ENCODE measurements at places on chromosomes 6 and 20. TPM values are rescaled to one million over a fixed set of nuclear protein-coding genes. Genes with fewer than 3 reads are reported as not detected.

- H3K4me1 ChIP-seq, result no peaks in the 10 kb centered on the region
- no peak overlapping the region for H3K27ac ChIP-seq
- H3K27me3 ChIP-seq, result peaks cover 9% of the 10 kb centered on the region
- no peaks in the 10 kb centered on the region for H3K36me3 ChIP-seq
- no peak for DNase-seq
These were observed 40.3 kb downstream of the IL22RA2 start for GRCh38 chr6:137133122-137133521.

Gene ITPR3
- 44.5 TPM for total RNA-seq

DNA sequence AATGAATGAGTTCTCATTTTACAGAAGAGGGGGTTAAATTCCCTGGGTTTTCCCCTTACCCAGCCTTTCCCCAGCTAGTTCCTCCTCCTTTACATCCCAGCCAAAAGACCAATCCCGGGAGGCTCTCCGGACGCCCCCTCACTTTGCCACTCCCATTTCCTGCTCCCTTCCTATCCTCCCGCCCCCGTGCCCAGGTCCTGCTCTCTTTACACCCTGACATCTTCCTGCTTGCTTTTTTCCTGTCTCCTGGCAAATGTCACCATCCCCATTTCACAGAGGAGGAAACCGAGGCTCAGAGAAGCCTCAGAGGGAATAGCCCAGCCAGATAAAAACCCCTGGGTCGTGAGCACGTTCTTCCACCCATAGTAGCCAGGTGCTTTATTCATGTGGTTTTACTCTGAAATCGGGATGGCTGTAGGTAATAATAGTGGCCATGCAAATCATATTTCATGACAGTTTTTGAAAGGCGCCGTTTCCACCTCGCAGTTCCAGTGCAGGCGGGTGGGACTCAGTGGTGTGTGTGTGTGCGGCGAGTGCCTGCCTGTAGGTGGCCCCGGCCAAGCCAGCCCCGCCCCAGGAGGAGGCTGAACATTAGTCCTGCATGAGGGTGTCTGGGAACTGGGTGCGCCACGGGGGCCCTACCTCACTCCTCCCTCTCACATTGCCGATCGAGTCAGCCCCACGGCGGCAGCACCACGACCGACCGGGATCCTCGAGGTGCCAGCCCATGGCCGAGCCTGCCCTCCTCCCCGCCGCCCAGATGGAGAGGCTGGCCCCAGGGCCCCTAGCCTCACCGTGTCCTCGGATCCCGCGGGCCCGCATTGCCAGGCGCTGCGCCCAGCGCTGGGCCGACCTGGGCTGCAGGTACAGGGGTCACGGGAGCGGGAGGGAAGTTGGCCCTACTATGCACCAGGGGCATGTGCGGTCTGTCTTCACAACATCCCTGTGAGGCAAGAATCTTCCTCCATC, at the start of gene ARHGAP40:
ARHGAP40 (plus strand) TSS at position 594 of the 969 bp plus-strand sequence.
- no peak within 1 kb of the TSS for H3K27ac ChIP-seq
- DNase-seq, result no peak

DNA sequence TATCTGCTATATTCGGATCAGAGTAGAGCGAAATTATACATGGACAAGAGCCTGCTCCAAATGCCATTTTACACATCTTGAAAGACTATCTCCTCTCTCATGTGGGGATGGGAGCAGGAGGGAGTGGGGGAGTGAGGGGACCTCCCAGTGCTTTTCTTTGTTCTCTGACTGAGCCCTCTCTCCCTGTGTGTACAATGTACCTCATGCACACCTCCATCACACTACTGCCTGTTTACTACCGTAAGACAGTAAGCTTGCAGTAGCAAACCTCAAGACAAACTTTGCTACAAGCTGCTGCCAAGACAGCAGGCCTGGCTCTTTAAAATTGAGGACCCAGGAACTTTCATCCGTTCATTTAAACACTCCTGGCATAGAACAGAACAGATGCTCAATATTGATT, 7.2 kb downstream of the NHSL1 start:
- H3K27ac ChIP-seq, result no peak overlapping the region
- no peaks in the 10 kb centered on the region for H3K27me3 ChIP-seq
- H3K36me3 ChIP-seq, result no peaks in the 10 kb centered on the region
- no peak for DNase-seq

- no peak overlapping the region for H3K27ac ChIP-seq
- no peaks in the 10 kb centered on the region for H3K4me1 ChIP-seq
- H3K36me3 ChIP-seq, result no peaks in the 10 kb centered on the region
- no peak overlapping the region for H3K4me3 ChIP-seq
These were observed 97.4 kb downstream of the THBS2 start for GRCh38 chr6:169156108-169156792.

DNA sequence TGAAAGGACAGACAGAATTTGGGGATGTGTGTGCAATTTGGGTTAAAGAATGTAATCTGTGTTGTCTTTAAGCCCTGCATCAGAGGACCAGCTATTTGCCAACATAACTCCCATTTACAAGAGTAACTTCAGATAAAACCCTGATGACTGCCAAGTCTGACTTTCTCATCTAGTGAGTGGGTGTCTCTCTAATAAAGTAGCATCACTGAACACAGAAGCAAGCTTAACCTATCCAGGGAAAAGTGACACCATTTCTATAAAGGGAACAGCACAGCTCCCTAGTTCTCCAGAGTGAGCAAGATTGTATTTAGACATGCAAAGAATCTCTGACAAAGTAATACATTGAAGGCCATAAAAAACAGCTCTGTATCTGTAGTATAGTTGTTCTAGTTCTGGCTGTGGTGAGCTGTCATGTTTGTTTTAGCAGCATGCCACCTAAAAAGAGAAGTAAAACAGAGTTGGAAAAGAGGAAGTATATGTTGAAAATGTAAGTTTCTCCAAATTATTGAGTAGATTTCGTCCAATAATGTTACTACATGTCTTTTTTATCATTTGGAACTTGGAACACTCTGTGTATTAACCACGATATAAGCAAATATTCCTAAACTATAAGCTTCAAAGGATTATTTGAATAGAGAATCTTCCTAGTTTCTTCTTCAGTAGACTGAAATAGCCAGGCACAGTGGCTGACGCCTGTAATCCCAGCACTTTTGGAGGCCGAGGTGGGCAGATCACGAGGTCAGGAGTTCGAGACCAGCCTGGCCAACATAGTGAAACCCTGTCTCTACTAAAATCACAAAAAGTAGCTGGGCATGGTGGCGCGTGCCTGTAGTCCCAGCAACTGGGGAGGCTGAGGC, 8.8 kb upstream of the PIM1 start:
- H3K27me3 ChIP-seq, result no peaks in the 10 kb centered on the region
- H3K36me3 ChIP-seq, result no peaks in the 10 kb centered on the region
- H3K4me3 ChIP-seq, result no peak overlapping the region
- H3K27ac ChIP-seq, result no peak overlapping the region
- DNase-seq, result no peak

All from CD4-positive, alpha-beta T cell (primary cell).